ENCODE measurements at places on chromosomes 2 and 18. TPM values are rescaled to one million over a fixed set of nuclear protein-coding genes. Genes with fewer than 3 reads are reported as not detected.
A peak's percentile ranks its signal among the peaks of the same experiment; 100 is the strongest.

EVA1A gene
- not detected for total RNA-seq

DNA sequence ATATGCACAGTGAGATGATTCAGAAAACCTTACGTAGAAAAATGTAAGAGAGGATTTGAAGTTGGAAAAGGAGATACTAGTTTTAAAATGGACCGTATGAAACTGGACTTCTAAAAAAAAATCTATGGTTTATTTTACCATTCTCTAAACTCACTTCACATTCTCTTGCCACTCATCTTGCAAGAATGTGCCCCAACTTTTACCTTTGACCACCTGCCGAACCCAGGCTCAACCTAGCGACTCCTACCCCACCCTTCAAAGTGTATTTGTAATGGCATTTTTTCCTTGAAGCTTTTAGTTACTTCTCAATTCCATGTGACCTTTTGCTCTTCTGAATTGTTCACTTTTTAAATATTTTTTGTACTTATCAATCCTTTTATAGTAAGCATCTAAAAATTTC, 160.8 kb downstream of the PHLPP1 start:
- no peak for DNase-seq

DNA sequence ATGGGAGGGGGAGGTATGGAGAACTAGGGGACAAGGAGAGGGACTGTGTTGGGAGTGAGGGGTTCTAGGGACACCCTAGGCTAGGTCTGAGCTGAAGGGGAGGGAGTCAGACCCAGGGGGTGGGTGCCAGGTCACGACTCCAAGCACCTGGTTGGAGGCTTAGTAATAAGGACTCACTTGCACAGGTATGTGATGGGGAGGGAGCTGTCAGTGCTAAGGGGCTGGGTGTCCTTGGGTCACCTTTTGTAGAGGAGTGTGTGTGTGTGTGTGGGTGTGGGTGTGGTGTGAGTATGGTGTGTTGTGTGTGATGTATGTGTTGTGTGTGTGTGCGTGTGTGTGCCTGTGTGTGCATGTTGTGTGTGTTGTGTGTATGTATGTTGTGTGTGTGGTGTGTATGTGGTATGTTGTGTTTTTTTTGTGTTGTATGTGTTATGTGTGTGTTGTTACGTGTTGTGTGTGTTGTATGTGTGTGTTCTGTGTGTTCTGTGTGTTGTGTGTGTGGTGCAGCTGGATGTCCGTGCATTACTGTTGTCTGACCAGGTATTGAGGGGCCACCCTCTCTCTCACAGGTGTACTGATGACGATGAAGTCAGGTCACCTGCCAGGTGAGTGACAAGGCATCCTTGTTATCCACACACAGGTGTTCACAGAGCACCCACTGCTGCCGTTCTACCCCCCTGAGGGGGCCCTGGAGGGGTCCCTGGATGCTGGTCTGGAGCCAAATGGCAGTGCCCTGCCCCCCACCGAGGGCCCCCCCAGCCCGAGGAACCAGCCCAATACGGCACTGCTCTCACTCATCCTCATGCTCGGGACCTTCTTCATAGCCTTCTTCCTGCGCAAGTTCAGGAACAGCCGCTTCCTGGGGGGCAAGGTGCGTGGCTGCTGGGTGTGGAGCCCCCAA, 9.8 kb downstream of the SLC4A3 start:
- no peak for DNase-seq

SLC66A2 gene
- total RNA-seq = 16.3 TPM

SPHKAP gene
- 0.04 TPM for total RNA-seq

ALPP gene
- total RNA-seq = 0.08 TPM

- DNase-seq = no peak
Observed at GRCh38 chr18:36179562-36180355, 7.5 kb upstream of the MOCOS start.

ASPRV1 gene
- total RNA-seq = 0.95 TPM

- no peak for DNase-seq
Observed at GRCh38 chr2:238295144-238296112, 7.0 kb upstream of the PER2 start.

RRM2 gene
- total RNA-seq = 456 TPM

- DNase-seq = peak; percentile 53
Observed at GRCh38 chr2:152200565-152201465, 25.3 kb upstream of the STAM2 start.

SOS1 gene
- 49.5 TPM for total RNA-seq

POTEI gene
- 0.47 TPM for total RNA-seq

DNA sequence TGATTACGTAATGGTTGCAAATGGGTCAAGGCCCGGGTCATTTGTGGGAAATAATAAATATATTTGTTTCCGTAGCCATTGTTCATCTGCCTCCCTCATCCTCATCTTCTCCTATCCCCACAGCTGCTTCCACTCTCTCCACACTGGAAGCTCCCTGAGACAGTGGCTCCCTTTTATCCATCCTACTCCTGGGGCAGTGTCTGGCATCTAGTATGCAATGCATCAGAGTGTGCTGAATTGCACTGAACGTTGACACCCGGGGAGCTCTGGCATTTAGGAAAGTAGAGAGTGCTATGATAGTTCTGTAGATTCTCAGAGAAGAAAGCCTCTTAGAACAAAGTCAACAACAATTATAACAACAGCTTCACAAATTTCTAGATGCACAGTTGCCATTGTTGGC, 45.5 kb upstream of the NAB1 start:
- no peak for DNase-seq

QPCT gene
- total RNA-seq = 3.2 TPM

- no peak for DNase-seq
Observed at GRCh38 chr18:5721924-5722323, 173.4 kb downstream of the TMEM200C start.

DNA sequence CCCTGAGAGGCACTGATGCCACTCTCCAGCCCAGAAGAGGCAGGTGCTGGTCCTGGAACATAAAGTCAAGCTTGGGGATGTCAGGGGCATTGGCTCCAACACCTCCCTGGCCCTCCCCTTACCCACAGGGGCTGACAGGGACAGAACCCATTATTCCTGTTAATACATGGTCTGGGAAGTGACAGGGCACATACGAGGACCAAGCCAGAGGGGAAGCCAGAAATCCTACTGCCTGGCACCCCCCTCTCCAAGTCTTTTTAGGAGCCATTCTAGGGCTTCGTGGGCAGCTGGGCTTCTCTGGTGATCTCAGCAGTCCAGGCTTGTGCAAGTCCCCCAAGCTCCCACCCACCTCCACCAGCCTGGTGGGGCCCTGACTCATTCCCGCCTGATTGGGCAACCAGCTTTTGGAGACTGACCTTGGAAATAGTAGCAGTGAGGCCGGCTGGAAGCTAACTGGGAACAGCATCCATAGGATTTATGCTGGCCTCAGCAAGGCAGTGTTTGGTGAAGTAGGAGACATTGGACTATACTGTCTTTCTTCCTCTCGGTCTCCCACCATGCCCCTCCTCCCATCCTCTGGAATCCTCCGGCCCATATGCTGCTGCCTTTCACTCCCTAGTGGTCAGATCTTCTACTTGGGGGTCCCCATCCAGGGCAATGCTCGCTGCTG, 86.4 kb upstream of the HK2 start:
- no peak for DNase-seq

DNA sequence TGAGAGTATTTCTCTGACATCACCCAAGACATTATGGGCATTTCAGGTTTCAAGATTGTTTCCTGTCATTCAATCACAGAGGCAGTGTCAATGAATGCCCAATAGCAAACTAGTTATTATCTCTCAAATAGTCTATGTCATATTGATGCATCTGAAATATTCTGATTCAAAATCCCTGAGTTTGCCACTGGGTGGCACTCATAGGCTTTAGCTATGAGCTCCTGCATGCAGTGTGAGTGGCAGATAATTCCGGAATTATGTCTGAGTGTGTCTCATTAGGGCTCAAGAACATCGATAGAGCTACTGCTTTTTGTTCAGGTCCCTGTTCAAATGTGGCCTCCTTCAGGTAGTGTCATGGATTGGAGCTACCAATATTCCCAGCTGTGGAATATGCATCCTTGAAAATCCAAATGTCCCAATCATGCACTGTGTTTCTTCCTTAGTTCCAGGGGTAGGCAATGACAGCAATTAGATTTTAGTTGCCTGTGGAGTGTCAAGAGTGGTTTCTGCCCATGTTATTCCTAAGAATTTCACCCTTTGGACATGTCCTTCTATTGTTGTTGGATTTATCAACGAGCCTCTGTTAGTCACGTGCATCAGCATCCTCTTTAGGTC, 7.8 kb upstream of the OR6B3 start:
- DNase-seq = peak; percentile 41

FAM110C gene
- total RNA-seq = not detected

GGCX gene
- 37.0 TPM for total RNA-seq

GRCh38 chr2:137966043-137966442, 1.8 kb downstream of the HNMT start:
- no peak for DNase-seq

DLX1 gene
- total RNA-seq = 13.5 TPM

ACTR3 gene
- 165 TPM for total RNA-seq

DNA sequence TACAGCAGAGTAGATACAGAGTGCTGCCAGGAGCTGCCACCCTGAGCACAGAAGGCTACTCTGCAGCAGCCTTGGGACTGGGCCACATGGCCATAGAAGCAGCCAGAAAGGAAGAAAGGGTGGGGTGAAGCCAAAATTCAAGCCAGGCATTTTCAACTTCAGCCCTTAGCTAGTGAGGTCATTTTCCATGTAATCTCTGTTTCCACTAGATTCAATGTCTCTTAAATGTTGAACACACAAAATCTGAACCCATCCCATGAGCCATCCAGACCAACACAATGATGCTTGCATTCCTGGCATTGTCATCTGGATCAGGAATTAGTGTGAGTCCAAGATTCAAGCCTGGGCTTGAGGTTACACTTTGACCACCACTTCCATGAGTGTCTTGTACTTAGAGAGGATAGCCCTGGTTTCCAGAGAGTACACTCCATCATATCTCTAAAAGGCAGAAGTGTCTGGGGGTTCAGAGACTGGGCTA, 243.6 kb downstream of the OSR1 start:
- DNase-seq = no peak

- no peak for DNase-seq
Observed at GRCh38 chr2:222806526-222807137, 54.2 kb upstream of the ACSL3 start.

DNA sequence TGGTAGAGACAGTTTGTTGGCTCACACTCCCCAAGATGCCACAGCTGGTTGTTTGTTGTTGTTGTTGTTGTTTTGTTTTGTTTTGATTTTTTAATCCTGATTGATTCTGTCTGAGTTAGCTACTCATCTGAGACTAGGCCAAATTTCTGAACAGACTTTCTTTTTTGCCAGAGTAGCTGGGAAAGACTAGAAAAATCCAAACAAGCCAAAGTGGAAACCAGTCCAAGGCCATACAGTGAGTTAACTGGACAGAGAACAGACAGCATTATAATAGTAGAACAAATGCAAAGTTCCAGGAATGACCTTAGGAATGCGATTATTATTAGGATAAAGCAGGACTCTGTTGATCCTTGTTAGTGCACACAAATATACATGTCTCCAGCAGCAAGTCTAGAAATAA, 43.8 kb upstream of the CYP26B1 start:
- DNase-seq = no peak

VIT gene
- total RNA-seq = 0.13 TPM

DNA sequence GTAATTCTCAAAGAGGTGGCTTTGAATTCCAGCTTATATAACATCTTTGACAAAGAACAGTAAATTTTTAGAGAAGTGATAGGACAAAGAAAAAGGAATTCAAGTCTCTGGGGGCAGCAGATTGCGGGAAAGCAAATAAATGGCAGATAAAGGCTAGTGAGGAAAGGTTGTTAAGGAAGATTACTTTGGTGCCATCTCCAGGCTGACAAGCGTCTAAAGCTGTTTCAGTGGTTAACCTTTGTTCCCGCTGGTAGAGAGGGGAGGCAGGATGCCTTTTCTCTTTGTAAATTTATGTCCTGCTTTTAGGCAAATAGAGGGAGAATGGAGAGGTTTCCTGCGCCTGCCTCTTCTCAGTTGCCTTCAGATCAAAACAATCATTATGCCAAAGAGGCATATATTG, 431.2 kb upstream of the CHST9 start:
- DNase-seq = no peak

PTPN18 gene
- 15.4 TPM for total RNA-seq

SNED1 gene
- total RNA-seq = 22.3 TPM

C2orf72 gene
- not detected for total RNA-seq

- no peak for DNase-seq
Observed at GRCh38 chr2:240398661-240399267, 36.7 kb upstream of the GPC1 start.

- DNase-seq = no peak
Observed at GRCh38 chr2:71934595-71935261, 212.9 kb downstream of the CYP26B1 start.

- no peak for DNase-seq
Observed at GRCh38 chr18:23703057-23703986, 14.1 kb downstream of the LAMA3 start.

GRCh38 chr2:241982706-241983570, 113.4 kb downstream of the RTP5 start:
- DNase-seq = no peak

DNA sequence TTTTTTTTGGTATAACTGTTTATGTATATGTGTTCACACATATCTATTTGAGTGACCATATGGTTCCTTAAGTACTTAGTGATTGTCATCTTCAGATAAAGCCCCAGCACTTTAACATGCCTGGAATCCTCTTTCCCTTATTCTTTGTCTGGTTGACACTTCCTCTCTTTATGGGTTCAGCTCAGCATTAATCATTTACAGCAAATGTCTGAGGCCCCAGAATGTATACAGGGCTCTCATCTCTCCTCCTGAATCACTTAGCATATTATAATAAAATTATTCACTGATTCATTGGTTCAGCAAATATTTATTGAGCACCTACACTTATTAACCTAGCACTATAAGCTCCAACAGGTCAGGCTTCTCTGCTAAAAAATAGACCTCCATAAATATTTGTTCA, 43.5 kb upstream of the CD28 start:
- no peak for DNase-seq

- peak; percentile 50 for DNase-seq
Observed at GRCh38 chr2:36380624-36381481, 25.3 kb downstream of the CRIM1 start.

SMYD1 gene
- 2.4 TPM for total RNA-seq

- DNase-seq = no peak
Observed at GRCh38 chr2:88042476-88042875, 13.1 kb downstream of the KRCC1 start.

C2orf80 gene
- not detected for total RNA-seq

DNA sequence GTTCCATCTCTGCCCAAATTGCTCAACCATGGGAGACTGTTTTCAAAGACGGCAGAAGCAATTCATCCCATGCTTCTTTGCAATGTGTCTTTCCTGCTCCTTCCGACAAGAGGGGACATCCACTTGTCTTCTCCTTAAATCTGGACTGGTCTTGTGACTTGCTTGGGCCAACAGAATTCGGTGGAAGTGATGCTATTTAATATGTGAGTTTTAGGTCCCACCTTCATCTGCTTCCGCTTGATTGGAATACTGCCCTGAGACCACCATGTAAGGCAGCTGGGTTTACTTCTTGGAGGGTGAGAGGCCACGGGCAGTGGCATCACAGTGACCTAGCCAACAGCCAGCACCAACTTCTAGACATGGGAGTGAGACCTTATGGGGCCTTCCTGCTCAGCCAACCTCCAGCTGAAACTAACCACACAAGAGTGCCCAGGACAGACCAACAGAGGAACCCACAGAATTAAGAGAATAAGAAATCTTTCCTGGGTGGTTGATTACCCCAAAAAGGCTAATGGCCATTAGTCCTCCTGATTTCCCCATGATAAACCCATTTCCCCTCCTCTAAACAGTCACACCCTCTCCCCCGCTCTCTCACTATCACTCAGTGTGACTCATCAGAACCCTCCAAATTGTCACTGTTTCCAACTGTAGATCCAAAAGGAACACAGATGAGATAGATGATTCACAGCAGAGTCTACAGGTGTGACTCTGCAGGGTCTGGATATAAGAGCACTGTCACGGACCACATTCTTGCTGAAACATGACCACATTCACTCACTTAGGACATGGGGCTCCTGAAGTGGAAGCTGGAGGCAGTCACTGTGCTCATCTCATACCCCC, 16.2 kb upstream of the RHOB start:
- no peak for DNase-seq
